ENCODE measurements at places on chromosomes 1 and 21.

- DNase-seq = no peak
Observed at GRCh38 chr1:27307874-27308598, 13.9 kb upstream of the TMEM222 start.

DNA sequence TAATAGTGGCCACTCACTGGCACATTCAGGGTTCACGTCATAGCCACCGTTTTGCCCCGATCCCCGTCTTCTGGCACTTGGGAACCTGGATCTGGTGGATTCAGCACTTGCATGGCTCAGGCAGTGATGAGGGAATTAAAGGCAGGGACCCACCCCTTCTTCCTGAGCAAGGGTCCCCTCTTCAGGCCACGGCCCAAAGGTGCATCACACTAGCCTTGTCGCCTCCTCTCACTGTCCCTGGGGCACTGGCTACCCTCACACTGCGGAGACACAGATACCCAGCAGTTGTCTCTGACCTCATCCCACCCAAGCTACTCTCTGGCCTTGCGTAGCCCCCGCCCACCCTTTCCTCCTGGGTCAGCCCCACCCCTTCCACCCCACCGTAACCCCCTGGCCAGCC lies 19.9 kb upstream of the LDLRAP1 start:
- DNase-seq = no peak

GRCh38 chr1:2477791-2478499 lies 1.9 kb downstream of the PLCH2 start:
- no peak for DNase-seq

- DNase-seq = no peak
Observed at GRCh38 chr1:167650269-167651160, 20.5 kb downstream of the RCSD1 start.

GRCh38 chr1:72166426-72166825 lies 115.9 kb downstream of the NEGR1 start:
- no peak for DNase-seq

DNA sequence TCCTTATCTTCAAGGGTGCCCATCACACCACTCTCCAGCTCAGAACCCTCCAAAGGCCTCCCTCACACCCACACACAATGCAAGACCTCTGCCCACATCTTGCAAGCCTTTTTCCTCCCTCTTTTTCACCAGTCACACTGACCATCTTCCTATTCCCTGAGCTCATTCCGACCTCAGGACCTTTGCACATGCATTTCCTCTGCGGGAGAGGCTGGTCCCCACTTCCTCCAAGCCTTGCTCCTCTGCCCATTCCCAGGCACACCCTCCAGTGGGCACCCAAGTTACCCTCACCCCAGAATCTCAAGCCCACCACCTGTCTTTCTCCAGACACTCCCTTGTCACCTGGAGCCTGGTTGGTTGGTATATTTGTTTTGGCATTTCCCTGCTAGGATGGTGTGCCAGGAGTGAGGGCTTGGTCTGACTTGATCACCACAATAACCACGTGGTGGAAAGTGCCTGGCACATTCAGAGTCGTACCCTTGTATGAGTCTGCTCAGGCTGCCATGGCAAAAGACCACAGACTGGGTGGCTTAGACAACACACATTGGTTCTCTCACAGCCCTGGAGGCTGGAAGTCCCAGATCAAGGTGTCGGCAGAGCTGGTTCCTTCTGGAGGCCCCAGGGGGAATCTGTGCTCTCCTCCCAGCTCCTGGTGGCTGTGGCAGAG lies 13.2 kb downstream of the MX2 start:
- no peak for DNase-seq

DNA sequence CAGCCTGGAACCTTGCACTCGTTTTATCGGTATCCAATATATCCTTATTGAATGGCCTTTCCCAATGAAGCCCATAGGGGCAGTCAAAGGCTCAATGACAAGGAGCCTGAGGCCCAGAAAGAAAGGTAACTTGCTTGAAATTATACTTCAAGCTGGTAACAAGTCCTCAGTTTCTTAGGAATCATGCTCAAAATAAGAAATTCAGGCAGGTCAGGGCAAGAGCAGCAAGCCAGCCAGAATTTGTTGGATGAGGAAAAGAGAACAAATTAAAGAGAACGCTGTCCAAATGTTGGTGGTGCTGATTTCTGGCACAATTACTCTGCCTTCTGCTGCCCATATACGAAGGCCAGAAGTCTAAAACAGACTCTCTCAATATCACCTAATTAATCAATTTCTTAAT lies 77.6 kb downstream of the DDX20 start:
- no peak for DNase-seq
